ENCODE measurements at places on chromosomes 1 and 21.

GRCh38 chr1:47656719-47657685 is 219.2 kb downstream of the FOXD2 start:
- DNase-seq: no peak

DNA sequence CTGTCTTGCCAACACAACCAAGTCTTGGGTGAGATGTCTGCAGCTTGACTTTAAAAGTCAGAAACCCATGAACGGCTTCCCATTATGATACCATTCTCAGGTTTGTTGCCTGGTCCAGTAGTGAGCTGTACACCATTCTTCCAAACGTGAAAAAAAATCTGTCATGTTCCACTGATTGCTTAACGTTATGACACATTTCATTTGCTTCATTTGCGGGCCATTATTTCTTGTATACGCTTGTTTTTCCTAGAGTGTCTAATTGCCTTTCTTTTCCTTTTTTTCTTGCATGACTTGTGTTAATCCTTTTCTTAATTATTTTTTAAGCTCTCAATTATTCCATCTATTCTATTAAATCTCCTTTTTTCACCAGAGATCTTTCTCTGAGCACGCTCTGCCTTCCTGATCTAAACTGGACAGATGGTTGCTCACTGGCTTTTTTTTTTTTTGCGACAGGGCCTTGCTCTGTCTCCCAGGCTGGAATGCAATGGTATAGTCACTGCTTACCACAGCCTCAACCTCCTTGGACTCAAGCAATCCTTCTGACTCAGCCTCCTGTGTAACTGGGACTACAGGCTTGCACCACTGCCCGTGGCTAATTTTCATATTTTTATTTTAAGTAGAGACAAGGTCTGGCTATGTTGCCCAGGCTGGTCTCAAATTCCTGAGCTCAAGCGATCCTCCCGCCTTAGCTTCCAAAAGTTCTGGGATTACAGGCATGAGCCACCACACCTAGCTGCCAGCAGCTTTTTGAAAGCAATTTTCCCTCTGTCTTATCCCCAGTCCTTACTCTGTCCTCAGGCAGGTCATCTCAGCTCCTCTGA is 31.7 kb upstream of the CAMTA1 start:
- DNase-seq: no peak

DNA sequence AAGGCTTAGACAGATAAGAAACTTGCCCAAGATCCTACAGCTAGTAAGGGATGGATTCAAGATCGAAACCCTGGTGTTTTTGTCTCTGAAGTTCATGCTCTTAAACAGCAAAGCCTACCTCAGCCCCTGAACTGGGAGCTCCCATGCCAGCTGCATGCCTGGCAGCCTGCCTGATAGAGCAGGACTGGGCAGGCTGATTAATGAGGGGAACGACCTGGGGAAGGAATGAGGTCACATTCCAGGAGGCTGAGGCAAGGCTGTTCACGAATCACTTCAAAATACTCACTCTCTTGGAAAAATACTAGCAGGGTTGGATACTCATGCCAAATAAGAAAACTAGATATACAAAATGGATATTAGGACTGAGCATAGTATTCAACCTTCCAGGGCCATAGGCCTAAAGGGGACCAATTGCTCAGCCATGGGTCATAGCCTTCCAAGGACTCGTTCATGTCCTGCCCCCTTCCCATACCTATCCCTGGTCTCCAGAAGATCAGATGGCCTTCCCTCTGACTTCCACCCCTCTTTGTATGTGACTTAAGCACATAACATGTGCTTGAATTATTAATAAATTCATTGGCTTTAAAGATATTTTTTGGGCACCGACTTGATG is 15.6 kb upstream of the TACSTD2 start:
- no peak for DNase-seq

- DNase-seq: no peak
These were observed 3.3 kb upstream of the ELAVL4 start for GRCh38 chr1:50105433-50105832.

DNA sequence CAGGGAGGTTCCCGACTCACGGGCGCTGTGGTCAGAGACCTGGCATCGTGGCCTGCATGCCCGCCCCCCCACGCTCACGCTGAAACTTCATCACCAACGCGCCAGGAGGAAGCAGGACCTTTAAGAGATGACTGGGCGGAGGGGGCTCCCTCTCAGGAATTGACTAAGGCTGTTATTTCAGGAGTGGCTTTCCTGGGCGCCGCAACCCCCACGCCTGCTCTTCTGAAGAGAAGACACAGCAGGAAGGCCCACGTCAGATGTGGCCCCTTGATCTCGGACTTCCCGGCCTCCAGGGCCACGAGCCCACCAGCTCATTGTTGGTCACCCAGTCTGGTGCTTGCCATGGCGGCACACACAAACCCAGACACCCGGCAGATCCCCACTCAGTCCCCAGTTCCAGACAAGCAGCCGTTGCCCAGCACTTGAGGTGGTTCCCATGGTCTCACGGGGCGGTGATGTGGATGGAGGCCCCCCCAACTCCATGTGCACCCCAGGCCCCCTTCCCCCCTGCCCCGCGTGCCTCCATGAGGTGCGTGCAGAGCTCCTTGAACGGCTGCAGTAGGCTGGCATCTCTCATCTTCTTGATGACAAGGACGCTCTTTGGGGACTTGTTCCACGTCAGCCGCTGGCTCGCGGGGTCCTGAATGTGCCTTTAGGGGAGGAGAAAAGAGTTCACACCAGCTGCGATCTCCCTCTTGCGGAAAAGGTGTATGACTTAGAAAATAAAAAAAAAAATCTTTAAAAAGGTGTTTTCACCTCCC is 21.4 kb downstream of the NADK start:
- no peak for DNase-seq

- no peak for DNase-seq
These were observed 3.6 kb downstream of the KIF2C start for GRCh38 chr1:44743211-44743610.

DNA sequence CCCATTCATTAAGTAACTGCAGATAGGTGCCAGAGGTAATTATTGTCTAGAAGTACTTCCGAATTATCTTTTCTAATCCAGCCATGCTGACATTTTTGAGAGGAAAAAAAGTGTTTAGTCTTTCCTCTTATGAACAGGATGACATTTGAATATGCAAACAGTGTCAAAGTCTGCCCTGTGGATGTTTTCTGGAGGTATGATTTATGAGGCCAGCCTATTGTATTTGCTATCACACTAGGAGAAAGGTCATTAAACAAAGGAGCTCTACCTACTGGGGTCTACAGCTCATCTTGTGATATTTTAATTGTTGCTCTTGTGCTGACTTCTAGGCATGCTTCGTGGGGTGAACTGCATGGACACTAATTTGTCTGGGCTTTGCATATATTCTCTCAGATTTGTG is 559.7 kb upstream of the CAMK1G start:
- no peak for DNase-seq

GRCh38 chr1:183432548-183432875 is 14.3 kb upstream of the NMNAT2 start:
- DNase-seq: no peak

DNA sequence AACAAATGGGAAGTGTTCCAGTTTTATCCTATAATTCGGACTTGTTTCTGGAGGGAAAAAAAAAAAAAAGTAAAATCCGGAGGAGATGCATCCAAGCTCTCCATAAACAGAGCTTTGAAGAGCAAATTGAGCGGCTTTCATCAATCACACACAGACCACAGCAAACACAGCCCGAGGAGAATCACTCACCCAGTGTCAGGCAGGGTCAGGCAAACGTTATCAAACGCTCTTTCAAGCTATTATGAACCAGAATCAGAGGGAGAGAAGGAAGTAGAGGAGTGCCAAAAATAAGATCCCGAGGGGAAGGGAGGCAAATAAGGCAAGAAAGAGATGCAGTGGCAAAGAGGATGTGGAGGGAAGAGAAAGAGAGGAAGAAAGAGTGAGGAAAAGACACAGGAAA is 188.3 kb upstream of the CAMK1G start:
- DNase-seq: no peak

GRCh38 chr1:56137521-56138505 is 441.6 kb downstream of the PLPP3 start:
- no peak for DNase-seq

DNA sequence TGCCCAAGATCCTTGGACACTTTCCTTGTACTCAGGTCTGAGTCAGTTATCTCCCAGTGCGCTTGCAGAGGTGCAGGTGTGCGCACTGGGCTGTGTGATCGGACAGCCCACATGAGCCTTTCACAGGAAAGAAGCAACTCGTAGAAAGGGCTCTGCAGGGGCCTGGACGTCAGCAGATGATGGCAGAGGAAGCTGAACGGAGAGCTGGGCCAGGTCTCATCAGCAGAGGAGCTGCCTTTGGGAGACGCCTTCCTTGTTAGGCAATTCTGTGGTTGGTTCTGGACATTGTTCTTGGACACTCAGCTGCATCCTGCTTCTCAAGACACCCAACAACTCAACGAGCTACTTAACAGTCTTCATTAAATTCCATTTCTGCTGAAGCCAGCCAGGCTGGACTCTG is 7.5 kb upstream of the PROK1 start:
- DNase-seq: no peak

GRCh38 chr1:6969106-6969505 is 183.9 kb downstream of the CAMTA1 start:
- no peak for DNase-seq

DNA sequence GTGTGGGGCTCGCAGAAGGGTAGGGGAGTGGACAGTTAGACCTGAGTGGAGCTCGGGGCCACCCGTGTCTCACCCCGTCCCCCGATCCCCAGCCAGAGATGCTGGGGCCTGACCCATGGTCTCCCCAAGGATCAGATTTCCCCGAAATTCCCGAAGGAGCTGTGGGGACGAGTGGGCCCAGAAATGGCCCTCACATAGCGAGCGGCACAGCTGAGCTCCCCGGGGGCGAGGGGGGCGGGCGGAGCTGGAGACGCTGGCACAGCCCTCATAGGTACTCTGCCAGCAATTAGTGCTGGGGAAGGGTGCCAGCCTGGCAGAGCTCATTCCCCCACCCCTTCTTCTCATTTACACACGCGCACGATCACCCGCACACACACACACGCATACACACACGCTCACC is 9.2 kb downstream of the CASZ1 start:
- no peak for DNase-seq

GRCh38 chr1:197838836-197839235 is 63.6 kb upstream of the DENND1B start:
- DNase-seq: no peak
